Activated CD8-positive, alpha-beta T cell treated with anti-CD3 and anti-CD28 coated beads for 36 hours (primary cell): ENCODE measurements at places on chromosomes 4 and X. TPM values are rescaled to one million over a fixed set of nuclear protein-coding genes. Genes with fewer than 3 reads are reported as not detected.

- no peaks in the 10 kb centered on the region for H3K4me1 ChIP-seq
- no peak overlapping the region for H3K4me3 ChIP-seq
- no peaks in the 10 kb centered on the region for H3K27me3 ChIP-seq
- H3K36me3 ChIP-seq, result no peaks in the 10 kb centered on the region
- no peak overlapping the region for H3K27ac ChIP-seq
Measured at GRCh38 chrX:36867143-36867542, 141.0 kb upstream of the FAM47C start.

The CLTRN gene
- 0.38 TPM for total RNA-seq

DNA sequence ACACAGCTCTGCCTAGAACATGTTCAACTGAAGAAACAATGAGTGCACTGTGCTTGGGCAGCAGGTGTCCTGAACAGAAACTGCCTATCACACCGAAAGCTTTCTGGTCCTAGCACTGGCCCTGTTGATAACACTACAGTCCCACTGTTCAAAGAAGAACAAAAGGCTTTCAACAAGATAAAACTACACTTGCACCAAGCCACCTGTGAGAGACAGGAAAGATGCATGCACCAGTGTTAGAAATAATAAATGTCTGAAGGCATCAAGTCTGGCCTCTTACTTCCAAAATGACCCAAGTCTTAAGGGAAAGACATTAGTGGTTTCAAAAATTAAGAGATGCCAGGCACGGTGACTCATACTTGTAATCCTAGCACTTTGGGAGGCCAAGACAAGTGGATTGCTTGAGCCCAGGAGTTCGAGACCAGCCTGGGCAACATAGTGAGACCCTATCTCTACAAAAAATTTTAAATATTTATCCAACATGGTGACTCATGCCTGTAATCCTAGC lies 68.7 kb downstream of the APBB2 start:
- DNase-seq, result no peak
- H3K36me3 ChIP-seq, result no peaks in the 10 kb centered on the region
- no peak overlapping the region for H3K4me3 ChIP-seq

The SOX3 gene
- total RNA-seq, result not detected

The NAA10 gene
- 123 TPM for total RNA-seq

The GPR119 gene
- total RNA-seq, result not detected

The SMIM10 gene
- total RNA-seq, result 1.7 TPM

DNA sequence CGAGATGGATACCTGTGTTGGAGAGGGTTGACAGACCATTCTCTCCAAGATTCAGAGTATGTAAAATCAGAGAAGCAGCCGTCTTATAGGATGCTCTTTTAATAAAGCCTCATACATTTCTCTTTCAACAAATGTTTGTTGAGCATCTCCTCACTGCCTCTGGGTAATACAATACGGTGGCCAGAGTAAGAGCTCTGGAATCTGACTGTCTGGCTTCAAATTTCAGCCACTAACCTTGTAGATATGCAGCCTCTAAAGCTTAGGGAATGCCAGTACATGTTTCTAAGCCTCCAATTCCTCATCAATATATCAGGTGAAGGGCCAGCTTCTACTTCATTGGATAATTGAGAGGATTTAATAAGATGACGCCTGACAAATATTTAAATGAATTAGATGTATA lies 61.3 kb downstream of the CLNK start:
- no peaks in the 10 kb centered on the region for H3K36me3 ChIP-seq
- DNase-seq, result no peak
- peaks cover 2% of the 10 kb centered on the region for H3K27me3 ChIP-seq
- peaks cover 4% of the 10 kb centered on the region for H3K4me1 ChIP-seq

The NR0B1 gene
- not detected for total RNA-seq

GRCh38 chr4:183960046-183960420 lies 54.9 kb downstream of the STOX2 start:
- no peak overlapping the region for H3K27ac ChIP-seq
- no peak for DNase-seq
- H3K36me3 ChIP-seq, result no peaks in the 10 kb centered on the region
- no peak overlapping the region for H3K4me3 ChIP-seq

DNA sequence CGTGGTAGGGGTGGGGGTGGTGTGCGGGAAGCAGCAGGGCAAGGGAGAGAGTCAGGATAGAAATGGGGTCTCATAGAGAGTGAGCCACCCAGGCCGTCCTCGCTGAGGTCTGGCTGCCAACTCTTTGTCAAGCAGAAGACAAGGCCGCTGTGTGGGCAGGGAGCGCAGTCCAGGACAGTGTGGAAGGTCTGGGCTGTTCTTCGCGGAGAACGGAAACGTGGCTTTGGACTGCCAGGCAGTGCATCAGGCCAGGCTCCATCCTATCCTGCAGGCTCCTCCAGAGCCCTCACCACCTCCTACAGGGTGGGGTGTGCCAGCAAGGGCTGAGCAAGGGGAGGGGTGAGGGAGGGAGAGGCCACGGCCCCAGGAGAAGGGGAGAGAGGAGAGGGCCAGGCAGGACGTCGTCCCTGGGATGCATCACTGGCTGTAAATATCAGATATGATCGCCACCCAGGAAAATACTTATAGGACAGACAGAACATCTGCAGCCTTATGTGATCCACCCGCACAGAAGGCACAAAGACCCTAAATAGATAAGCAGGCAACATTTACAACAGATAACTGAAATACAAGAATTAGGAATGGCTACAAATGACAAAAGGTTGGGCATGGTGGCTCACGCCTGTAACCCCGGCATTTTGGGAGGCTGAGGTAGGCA lies 85.3 kb downstream of the ABLIM2 start:
- H3K4me3 ChIP-seq, result no peak overlapping the region
- no peaks in the 10 kb centered on the region for H3K36me3 ChIP-seq
- no peaks in the 10 kb centered on the region for H3K27me3 ChIP-seq
- no peaks in the 10 kb centered on the region for H3K4me1 ChIP-seq

DNA sequence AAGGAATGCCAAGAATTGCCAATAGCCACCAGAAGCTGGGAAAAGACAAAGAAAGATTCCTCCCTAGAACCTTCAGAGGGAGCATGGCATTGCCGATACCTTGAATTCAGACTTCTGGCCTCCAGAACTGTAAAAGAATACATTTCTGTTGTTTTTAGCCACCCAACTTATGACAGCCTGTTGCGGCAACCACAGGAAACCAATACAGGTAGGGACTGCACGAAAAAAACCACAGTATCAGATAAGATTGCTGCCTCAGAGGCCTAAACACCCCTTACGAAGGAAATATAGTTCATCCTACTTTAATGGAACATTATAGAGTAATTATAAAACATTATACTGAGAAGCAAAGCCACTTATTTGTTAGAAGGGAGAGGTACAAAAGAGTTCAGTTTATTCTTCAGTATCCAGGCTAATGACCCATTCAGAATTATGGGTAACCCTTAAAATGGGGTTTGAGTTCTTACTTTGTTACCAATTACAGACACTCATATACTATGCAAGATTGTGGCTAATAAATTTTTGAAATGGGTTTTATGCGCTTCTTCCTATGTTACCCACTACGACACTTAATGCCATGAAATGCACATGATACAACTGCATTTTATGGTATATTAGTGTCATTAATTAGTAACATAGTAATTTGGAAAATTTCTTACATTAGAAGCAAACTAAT lies 37.4 kb upstream of the SMIM10L2A start:
- H3K36me3 ChIP-seq, result no peaks in the 10 kb centered on the region
- H3K4me3 ChIP-seq, result peak overlapping the region; percentile 3
- peaks cover 39% of the 10 kb centered on the region for H3K4me1 ChIP-seq
- peak; percentile 56 for DNase-seq

GRCh38 chrX:18228069-18228468 lies 7.4 kb upstream of the BEND2 start:
- no peak overlapping the region for H3K27ac ChIP-seq
- no peaks in the 10 kb centered on the region for H3K27me3 ChIP-seq
- H3K36me3 ChIP-seq, result no peaks in the 10 kb centered on the region
- no peak overlapping the region for H3K4me3 ChIP-seq

GRCh38 chrX:10233173-10233572 lies 76.4 kb downstream of the CLCN4 start:
- no peak overlapping the region for H3K4me3 ChIP-seq
- H3K36me3 ChIP-seq, result no peaks in the 10 kb centered on the region
- H3K27ac ChIP-seq, result no peak overlapping the region
- DNase-seq, result no peak

- no peaks in the 10 kb centered on the region for H3K4me1 ChIP-seq
- H3K27ac ChIP-seq, result no peak overlapping the region
- H3K4me3 ChIP-seq, result no peak overlapping the region
- no peaks in the 10 kb centered on the region for H3K36me3 ChIP-seq
Measured at GRCh38 chr4:53963781-53964180, 100.6 kb downstream of the CHIC2 start.

DNA sequence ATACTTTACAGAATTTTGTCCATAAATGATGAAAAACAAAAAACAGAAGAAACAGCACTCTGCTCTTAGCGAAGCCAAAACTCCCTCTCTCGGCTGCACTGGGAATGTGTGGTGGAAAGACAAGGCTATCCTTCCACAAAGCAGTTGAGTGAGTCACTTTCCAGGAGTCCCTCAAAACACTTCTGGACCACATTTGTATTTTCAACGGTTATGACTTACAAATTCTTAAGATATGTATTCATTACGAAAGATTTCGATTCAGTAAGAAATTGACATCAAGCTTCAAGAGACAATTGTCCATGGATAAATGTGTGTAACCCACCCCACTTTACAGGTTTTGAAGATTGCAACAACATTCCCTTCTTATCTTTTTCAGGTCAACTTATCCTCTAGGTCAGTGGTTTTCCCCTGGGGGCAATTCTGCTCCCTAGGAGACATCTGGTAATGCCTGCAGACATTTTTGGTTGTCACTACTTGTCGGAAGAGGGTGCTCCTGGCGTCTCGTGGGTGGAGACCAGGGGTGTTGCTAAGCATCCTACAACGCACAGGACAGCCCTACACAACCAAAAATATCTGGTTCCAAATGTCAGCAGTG lies 66.7 kb upstream of the MTNR1A start:
- H3K4me1 ChIP-seq, result no peaks in the 10 kb centered on the region
- H3K36me3 ChIP-seq, result no peaks in the 10 kb centered on the region
- H3K27ac ChIP-seq, result no peak overlapping the region
- DNase-seq, result no peak
- no peak overlapping the region for H3K4me3 ChIP-seq

DNA sequence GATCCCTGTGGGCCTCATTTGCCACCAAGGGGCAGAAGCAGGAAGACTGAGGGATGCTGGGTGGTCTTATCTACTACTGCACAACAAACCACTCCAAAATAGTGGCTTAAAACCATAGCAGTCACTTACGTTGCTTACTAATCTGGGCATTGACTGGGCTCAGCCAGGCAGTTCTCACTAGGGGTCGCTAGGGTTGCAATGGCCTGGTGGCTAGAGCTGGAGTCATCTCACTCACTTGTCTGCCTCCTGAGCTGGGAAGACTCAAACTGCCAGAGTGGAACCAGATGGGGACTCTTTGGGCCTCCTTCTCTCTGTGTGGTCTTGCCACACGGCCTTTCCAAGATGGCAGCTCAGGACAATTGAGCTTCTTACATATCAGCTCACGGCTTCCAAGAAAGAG lies 216.3 kb upstream of the BCOR start:
- no peak overlapping the region for H3K4me3 ChIP-seq
- H3K27me3 ChIP-seq, result no peaks in the 10 kb centered on the region

GRCh38 chrX:2708021-2708420 lies 16.9 kb downstream of the CD99 start:
- peaks cover 30% of the 10 kb centered on the region for H3K36me3 ChIP-seq
- no peaks in the 10 kb centered on the region for H3K27me3 ChIP-seq
- peak overlapping the region; percentile 88 for H3K27ac ChIP-seq

DNA sequence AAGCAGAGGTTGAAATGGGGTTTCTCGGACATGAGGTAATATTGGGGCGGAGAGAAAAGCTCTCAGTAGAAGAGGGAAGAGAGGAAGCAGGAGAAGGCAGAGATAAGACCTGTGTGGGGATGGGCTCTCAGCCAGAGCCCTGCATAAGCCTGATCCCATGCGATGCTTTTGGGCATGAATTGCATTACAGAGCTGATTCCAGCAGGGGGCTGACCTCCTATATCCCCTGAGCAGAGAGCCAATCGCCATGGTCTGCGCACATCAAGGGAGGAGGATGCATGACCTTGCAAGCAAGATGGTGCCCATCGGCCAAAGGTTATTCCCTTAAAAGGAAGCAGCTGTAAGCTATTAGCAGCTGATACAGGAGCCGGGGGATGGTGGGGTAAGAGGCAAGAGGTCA lies 7.6 kb downstream of the ANOS1 start:
- H3K36me3 ChIP-seq, result no peaks in the 10 kb centered on the region
- no peak overlapping the region for H3K4me3 ChIP-seq
- H3K27ac ChIP-seq, result no peak overlapping the region
- H3K27me3 ChIP-seq, result peaks cover 14% of the 10 kb centered on the region

GRCh38 chr4:58368221-58368620 lies 1258.0 kb upstream of the IGFBP7 start:
- DNase-seq, result no peak
- no peaks in the 10 kb centered on the region for H3K27me3 ChIP-seq
- H3K36me3 ChIP-seq, result no peaks in the 10 kb centered on the region
- no peak overlapping the region for H3K27ac ChIP-seq

The ARHGAP24 gene
- 0.70 TPM for total RNA-seq

The PF4V1 gene
- total RNA-seq, result not detected

DNA sequence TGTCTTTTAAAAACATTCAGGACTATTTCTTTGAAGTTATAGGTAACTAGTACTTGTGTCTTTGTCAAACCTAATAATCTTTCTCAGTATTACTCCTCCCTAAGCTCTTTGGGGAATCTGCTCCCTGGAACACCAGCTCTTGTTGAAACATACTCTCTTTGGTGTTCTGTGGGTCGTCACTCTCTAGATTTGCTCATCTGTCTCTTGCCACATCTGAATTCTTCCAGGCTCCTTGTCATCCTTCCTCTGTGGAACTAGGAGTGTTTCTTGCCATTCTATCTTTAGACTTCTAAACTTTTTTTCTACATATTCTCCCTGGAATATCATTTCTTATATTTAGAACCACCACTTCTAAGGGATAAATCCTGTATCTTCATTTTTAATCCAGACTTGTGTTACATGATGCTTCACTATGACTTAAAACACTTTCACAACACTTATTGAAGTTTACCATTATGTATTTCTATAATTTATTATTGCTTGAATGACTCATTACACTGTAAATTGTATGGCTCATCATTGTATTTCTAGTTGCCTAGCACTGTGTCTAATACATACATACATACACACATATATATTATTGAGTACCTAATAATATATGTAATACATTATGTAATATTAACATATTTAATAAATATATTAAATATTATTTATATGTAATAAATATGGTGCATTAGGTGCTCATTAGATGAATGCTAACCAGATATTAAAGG lies 186.1 kb downstream of the TMA16 start:
- no peaks in the 10 kb centered on the region for H3K4me1 ChIP-seq
- H3K4me3 ChIP-seq, result no peak overlapping the region
- no peaks in the 10 kb centered on the region for H3K36me3 ChIP-seq
- no peak for DNase-seq
- H3K27ac ChIP-seq, result no peak overlapping the region

The PNMA6A gene
- 0.43 TPM for total RNA-seq

DNA sequence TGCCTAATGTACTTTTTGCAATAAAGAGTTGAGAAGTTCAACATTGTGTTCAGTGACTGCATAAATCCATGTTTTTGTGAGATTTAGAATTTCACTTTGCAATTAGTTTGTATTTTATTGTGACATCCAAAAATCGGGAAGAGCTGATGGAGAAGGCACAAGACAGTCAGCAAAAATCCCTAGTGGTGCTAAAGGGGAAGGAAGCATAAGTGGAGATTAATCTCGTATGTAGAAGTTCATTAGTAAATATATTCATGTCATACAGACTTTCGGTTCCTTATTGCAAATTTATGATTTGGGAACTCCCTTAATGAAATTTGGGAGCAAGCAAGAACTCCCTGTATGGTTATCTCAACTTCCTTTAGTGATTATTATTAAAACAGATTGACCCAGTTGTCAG lies 57.8 kb upstream of the SLC39A8 start:
- no peaks in the 10 kb centered on the region for H3K4me1 ChIP-seq
- no peak overlapping the region for H3K4me3 ChIP-seq
- H3K27me3 ChIP-seq, result no peaks in the 10 kb centered on the region
- DNase-seq, result no peak
- H3K27ac ChIP-seq, result no peak overlapping the region
- no peaks in the 10 kb centered on the region for H3K36me3 ChIP-seq
